ENCODE measurements at places on chromosomes 16 and 17.

DNA sequence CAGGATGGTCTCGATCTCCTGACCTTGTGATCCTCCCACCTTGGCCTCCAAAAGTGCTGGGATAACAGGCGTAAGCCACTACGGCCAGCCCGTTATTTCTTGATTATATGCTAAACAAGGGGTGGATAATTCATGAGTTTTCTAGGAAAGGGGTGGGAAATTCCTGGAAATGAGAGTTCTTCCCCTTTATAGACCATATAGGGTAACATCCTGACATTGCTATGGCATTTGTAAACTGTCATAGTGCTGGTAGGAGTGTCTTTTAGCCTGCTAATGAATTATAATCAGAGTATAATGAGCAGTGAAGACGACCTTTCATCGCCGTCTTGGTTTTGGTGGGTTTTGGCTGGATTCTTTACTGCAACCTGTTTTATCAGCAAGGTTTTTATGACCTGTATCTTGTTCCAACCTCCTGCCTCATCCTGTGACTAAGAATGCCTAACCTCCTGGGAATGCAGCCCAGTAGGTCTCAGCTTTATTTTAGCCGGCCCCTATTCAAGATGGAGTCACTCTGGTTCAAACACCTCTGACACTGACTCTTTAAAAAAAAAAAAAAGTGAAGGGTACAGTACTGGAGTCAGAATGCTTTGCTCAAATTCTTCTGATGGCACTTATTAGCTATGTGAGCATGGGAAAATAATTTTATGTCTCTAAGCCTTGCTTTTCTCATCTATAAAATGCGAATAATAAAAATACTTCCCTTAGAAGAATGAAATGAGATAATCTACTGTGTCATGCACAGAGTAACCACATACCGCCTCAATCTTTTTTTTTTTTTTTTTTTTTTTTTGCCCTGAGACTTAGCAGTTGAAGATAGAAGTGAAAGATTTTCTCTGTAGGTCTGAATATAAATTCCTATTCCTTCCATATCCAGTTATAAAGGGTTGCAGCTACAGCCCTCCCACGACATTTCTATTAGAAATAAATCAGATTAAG is 5.1 kb upstream of the CALCOCO2 start:
- no peak for DNase-seq

- DNase-seq = peak; percentile 79
Observed at GRCh38 chr17:40177275-40177874, at the start of gene RAPGEFL1. RAPGEFL1 (plus strand) TSS chr17:40177470; CDS start chr17:40177862, 392 bp downstream.

DNA sequence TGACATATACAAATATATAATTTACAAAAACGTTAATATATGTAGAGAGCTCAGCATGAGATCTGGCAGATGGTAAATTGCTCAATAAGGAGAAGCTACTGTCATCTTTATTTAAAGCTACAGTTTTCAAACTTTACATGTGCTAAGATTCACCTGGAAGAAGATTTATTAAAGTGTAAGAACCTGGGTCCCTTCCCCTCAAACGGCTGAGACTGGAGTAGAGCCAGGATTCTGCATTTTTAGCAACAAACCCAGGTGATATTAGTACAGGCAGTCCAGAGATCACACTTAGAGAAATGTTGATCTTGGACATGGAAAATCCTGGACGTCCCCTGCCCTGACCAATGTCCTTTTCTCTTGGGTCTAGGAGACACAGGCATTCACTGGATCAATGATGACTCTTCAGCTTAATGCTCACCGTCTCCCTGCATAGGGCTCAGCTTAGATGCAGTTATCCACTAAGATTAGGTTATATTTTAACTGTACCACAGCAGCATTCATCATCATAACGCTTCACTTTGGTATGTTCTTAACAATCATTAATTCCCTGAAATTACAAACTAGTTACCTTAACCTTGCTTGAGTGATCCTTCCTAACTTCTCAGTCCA is 20.4 kb downstream of the CDR2 start:
- DNase-seq = no peak

DNA sequence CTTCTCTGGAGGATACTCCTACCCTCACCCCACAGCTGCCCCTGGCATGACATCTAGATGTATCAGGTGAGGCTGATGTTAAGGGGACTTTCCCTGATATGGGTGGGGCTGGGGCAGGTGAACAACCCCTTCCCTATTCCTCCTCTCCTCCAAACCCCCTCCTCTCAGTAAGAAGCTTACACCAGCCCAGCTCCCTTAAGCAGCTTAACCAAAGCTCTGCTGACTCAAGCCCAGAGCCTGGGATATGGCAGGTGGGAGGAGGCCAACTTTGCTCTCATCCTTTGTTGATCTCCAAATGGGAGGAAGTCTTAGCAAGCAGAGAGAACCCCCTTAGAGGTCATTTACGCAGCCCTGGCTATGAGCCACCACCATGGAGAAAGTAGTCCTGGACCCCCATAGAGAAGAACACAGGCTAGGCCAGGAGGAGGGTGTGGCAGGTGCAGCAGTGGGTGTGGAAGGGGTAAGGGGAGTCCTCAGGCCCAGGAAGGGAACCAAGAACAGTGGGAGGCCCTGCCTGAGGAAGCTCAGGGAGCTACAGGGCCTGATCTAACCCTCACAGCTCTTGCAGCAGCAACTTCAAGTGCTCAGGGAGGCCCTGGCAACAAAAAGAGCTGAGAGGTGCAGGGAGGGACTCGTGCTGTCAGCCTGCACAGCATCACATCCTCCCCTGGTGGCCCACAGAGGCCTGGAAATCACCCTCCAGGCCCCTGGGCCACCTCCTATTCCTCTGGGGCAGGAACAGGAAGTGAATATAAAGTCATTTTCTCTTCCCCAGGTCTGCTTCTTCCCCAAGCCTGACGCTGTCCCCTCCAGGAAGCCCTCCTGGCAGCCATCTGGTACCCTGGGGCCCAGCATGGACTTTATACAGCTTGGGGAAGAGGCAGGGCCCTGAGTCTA is 2.9 kb downstream of the UNC119 start:
- no peak for DNase-seq

DNA sequence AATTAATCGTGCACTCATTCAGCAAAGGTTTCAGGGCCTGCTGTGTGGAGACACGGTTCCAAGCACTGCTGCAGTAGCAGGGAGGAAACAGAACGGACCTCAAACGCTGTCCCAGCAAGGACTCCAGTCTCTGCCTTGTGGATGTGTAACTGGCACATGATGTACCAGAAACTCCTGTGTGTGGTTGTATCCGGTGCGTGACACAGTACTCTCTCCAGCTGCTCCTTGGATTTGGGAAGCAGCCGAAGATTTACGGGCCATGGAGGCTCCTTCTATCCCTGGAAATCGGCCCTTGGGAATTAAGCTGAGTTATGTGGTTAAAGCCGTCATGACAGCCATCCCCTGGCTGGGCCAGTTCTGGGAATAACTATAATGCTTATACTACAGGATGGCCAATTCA is 8.5 kb upstream of the ANKRD11 start:
- no peak for DNase-seq

GRCh38 chr17:9702482-9702881 is 57.2 kb downstream of the USP43 start:
- DNase-seq = no peak

- peak; percentile 22 for DNase-seq
Observed at GRCh38 chr16:450785-451512, 25.5 kb downstream of the RAB11FIP3 start.

DNA sequence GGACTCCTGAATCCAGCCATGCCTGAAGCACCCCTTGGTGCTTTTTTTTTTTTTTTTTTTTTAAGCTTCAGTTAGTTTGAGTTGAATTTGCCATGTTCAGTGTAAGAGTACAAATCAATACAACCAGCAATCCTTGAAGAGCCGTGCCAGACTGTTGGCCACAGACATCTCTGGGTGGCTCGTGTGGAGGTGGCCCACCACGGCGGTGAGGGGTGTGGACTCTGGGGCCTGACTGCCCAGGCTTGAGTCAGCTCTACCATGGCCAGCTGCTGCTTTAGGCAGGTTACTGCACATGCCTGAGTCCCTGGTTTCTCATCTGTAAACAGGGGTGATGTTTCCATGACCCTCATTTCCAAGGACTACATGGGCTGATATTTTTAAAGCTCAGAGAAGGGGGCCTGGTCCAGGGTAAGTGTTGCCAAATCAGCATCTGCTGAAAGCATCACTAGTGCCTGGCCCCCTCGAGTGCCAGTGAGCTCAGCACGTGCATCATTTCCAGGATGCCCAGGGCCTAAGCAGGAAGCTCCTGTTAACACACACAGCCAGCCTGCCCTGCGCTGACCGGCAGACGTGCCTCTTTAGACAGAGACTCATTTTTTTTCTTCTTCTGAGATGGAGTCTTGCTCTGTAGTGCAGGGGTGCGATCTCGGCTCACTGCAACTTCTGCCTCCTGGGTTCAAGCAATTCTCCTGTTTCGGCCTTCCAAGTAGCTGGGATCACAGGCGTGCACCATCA is 90.1 kb downstream of the DNAH17 start:
- no peak for DNase-seq

DNA sequence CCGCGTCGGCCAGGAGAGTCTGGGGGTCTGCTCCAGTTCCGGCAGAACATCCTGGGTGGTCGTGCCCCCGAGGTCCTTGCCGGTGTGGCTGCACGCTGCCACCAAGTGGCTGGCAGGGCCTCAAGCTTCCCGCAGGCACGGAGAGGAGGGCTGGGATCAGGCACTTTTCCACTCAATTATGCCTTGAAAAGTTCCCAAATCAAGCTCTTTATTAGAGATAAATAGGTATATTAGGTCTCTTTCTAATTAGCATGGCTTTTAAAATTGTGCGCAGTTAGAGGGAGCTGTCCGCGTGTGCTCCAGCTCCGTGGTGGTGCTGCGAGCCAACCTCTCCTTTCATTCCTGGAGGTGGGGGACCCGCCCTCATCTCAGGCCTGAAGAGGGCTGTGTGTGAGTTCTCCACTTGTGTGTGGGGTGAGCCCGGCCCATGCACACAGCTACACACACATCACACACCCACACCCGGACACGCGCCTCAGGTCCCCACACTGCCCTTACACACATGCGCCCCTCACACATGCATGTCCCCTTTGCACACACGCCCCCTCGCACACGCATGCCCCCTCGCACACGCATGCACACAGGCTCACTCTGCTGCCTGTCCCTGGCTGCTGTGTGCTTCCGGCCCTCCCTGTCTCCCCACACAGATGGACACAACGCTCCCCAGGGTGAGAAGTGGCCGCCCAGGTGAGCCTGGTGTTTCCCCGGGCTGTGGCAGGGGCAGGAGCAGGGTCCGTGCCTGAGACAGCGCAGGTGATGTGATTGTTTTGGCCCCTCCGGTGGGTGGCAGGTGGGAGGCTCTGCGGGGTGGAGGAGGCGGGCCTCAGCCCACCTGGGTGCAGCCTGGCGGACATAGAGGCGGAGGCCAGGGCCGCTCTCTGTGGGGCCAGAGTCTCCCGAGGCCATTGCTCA is 28.8 kb downstream of the CACNA1H start:
- no peak for DNase-seq

DNA sequence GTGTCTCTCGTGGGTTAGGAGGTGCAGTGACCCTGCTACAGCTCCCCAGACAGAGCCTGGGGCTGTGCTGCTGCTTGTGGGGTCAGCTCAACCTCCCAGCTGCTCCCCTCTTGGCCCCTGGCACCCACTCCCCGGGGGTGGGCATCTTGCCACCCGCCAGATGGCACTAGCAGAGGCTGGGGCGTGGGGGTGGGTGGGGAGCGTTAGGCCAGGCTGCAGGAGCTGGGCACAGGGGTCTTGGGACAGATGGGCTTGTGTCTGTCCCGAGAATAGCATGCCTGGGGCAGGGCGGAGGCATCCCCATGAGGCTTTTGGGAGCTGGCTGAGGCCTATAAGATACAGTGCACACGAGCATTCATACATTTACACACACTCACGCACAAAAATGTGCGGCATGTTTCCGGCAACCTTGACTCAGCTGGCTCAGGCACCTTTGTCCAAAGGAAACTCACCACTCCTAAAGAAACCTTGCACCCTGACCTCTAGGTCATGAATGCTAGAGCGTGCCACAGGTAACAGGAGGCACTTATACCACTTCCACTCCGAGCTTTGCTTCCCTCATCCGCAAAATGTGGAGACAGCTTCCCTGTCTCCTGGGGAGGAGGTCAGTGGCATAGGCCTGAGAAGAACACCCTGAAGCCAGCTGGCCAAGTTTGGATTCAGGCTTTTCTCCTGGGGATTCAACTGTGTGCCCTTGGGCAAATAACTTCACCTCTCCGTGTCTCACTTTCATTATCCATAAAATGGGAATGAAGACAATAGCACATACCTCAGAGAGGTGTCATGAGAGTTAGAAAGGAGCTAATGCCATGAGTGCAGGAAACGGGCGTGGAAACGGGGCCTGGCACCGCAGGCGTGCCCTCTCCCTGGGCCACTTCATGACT is 78.9 kb upstream of the LHX1 start:
- DNase-seq = no peak

GRCh38 chr16:86949116-86949515 is 368.1 kb downstream of the C16orf95 start:
- DNase-seq = no peak

GRCh38 chr16:86087896-86088230 is 188.9 kb downstream of the IRF8 start:
- no peak for DNase-seq

GRCh38 chr16:75238132-75238852 is 13.1 kb downstream of the BCAR1 start:
- DNase-seq = peak; percentile 95

DNA sequence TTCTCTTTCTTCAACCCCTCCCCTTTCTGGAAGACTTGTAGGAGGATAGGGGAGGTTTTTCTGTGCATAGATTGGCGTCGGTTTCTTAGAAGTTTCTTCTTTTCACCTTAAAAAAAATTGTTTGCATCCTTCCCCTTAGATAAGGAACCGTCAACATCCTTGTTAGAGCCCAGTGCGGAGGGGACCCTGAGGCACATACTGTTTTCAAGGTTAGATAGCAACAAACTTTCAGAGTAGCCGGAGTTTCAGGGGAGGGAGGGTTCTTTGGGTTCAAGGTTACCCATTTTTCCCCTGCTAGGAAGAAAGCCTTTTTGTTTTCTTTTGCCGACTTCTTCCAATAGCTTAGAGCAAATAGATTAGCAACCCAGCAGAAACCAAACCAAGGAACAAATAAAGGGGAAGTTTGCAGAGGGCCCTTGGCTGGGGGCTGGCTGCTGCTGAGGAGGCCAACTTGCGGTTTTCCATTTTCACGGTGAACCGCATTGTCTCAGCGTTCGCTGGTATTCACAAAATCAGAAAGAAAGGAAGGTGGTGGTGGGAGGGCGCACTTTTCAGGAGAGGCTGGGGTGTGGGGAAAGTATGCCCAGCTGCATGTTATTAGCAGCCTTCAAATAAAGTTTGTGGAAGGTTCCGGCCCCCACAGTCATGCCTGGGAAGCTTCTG is 28.8 kb downstream of the MSI2 start:
- no peak for DNase-seq

DNA sequence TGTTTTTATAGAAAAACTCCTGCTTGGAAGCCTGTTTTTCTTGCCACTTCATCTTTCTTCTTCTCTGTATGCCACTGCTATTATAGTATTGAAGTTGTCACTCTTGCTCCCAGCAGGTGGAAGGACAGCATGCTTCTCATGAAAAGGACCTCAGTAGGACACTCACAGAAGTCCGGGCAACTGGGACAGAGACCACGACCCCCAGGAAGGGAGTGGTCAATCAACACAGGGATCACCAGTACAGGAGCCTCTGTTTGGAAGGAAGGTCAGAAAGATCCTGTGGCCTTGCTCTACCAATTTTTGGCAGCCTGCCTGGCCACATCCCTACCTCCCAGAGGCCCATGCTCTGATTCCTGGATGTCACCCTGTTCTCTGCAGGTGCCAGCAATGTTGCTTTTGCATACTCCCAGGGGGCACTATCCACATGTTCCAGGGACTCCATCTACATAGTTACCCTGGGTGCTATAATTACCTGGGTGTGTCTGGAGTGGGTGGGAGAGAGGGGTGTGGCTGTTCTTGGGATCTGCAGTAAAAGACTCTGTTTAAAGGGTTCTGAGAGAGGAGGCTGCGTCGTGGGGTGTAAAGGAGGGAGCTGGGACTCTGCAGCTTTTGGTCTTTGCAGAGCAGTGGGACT is 13.7 kb upstream of the AKAP10 start:
- DNase-seq = no peak

All from adipocyte (in vitro differentiated cells).